ENCODE measurements at places on chromosomes 2 and 18. TPM values are rescaled to one million over a fixed set of nuclear protein-coding genes. Genes with fewer than 3 reads are reported as not detected.

PROKR1 gene
- not detected for total RNA-seq

DNA sequence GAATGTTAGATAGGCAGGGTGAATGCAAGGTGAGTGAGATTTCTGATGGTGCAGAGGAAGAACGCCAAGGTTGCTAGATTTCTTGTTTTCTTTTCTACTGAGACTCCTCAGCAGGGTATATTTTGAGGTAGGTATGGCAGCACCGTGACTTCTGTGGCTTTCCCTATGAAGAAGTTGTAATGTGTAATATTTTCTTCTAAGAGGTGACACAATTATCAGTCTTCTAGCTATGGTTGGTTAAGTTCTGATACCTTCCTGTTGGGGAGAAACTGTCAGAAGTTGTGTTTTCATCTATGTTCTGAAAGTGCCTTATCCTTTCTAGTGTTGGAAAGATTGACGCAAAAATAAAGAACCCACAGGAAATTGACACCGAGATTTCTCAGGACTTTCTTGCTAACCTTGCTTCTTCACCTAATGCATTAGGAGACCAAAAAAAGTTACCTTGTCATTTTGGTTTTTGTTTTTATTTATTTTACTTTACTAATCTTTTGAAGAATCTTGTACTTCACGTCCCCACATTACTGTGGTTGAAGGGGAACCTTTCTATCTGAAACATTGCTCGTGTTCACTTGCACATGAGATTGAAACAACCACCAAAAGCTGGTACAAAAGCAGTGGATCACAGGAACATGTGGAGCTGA is 11.9 kb downstream of the IL18R1 start:
- peak; percentile 87 for ATAC-seq

RIT2 gene
- not detected for total RNA-seq

DNA sequence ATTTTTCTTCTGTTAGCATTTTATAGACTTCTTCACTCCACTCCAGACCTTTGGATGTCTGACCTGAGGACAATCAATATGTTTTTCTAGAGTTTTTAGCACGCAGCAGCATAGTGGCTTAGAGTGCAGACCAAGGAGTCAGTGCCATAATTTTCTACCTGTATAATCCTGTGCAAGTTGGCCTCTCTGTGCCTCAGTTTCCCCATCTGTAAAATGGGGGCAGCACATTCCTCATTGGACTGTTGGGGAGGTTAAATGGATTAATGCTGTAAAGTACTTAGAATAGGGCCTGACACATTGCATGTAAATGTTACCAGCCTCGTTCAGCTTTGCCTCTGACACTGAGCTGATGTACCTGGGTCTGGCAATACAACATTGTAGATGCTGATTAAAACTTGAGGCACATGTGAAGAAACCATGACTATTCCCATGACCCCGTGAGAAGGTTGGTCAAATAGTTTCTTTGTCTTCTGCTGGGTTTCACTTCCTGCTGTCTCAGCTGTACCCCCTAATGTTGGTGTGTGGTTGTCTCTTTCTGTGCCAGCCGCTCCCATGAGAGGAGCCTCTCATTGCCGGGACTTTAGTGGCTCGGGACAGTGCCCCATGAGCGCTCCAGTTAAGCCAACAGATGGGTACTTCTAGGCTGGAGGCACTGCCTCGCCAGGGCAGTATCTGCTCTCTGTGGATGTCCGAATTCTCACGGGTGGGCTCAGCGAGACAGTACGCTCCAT is 125.3 kb downstream of the SH3RF3 start:
- ATAC-seq = no peak

TCF23 gene
- total RNA-seq = not detected

DNA sequence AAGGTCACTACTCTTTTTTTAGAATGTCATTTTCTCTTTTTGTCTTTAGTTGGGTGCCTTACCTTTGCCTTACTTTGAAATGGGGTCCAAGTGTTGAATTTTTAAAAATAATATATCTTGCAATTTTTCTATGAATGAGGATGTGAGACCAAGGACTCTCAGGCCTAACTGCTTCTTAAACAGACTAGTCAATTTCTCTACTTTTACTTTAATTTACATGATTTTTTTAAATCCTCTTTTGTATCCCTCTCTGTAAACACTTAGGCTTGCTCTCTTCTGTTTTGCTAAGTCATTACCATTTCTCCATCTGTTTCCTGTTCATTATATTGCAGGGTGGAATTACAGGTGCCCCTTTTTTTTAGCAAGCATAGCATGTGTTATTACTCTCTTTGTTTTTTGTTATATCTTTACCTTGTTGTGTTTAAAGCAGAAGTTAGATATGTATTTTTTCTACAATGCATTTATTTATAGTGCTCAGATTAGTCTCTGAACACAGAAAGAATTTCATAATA is 261.8 kb downstream of the SPAG16 start:
- no peak for ATAC-seq

DNA sequence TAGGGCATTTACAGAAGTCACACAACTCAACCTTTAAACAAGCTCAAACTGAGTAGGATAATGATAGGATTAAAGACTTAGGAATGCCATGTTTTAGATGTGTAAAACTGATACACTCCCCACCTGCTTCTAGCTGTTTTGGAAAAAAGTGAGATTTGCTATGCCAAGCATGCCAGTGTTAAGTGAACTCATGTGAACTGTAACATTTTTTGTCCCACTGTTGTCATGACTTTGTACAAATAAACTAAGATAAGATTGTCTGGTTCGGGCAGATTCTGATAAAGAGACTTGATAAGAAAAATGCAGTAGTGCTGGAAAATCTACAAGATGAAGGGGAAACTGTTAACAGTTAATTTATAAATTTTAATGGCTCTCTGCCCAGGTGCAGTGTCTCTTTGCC is 66.5 kb downstream of the GLS start:
- ATAC-seq = no peak

MC2R gene
- not detected for total RNA-seq

DNA sequence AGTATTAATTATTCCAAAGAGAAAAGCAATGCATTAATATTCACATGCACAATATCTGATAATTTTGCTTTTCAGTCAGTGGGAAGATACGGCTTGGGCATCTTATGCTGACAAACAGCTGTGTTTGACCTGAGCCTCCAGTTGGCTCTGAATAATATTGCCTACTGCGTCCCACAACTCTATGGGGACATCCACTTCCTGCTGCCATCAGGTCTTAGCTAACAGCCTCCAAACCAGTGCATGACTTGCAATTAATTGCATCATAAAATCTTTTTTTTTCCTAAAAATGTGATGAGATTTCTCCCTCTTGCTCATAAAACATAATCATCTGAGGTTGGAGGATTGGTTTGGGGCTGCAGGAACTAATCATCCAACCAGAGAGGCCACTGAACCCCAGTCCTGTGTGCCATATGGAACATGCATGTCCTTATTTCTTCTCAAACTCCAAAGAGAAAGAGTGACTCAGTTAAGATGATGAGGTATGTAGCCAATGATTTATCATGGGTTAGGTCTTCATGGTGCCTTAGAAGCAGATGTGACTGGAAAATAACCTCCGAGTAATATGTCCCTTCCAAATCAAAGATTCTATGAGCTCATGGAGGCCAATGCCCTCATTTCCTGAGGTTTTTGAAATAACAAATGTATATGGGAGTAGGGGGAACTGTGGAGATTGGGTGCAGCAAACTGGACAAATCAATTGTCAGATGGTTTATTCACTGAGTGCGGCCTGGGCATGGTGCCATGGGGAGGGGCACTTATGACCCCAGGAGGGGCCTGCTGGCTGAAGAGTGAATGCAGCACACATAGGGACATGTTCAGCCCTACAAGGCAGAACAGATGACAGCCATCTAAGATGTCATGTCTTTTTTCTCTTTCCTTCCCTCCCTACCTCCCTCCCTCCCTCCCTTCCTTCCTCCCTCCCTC is 39.4 kb downstream of the EDAR start:
- ATAC-seq = no peak

Data from activated T-helper 17 cell treated with anti-CD3 and anti-CD28 coated beads, Interleukin-2, amount 50 U/mL, for 72 hours (primary cell).